Cardiac muscle cell (in vitro differentiated cells and primary cell): ENCODE measurements at places on chromosomes 4 and X. TPM values are rescaled to one million over a fixed set of nuclear protein-coding genes. Genes with fewer than 3 reads are reported as not detected.

- no peaks in the 10 kb centered on the region for H3K4me1 ChIP-seq
- no peak overlapping the region for H3K4me3 ChIP-seq
- no peak overlapping the region for H3K27ac ChIP-seq
- DNase-seq: no peak
- H3K27me3 ChIP-seq: no peaks in the 10 kb centered on the region
Measured at GRCh38 chr4:65658117-65658516, 12.2 kb downstream of the EPHA5 start.

Gene STK32B
- not detected in 2 replicates for polyA plus RNA-seq

- H3K4me3 ChIP-seq: no peak overlapping the region
- H3K36me3 ChIP-seq: no peaks in the 10 kb centered on the region
- no peaks in the 10 kb centered on the region for H3K27me3 ChIP-seq
- H3K27ac ChIP-seq: no peak overlapping the region
- DNase-seq: no peak
- H3K4me1 ChIP-seq: no peaks in the 10 kb centered on the region
Measured at GRCh38 chrX:1788300-1788911, 173.5 kb downstream of the ASMT start.

GRCh38 chrX:137233478-137233877 lies 199.7 kb upstream of the GPR101 start:
- H3K4me1 ChIP-seq: no peaks in the 10 kb centered on the region
- H3K27ac ChIP-seq: no peak overlapping the region
- H3K27me3 ChIP-seq: no peaks in the 10 kb centered on the region
- H3K36me3 ChIP-seq: no peaks in the 10 kb centered on the region
- no peak for DNase-seq

Gene UCHL1
- polyA plus RNA-seq: 33.3 and 60.3 TPM in 2 replicates

Gene FRYL
- polyA plus RNA-seq: 20.6 and 32.2 TPM in 2 replicates
